Melanocyte of skin (primary cell): ENCODE measurements at places on chromosomes 7 and 10. TPM values are rescaled to one million over a fixed set of nuclear protein-coding genes. Genes with fewer than 3 reads are reported as not detected.

Gene SPDYE9
- not detected in 2 replicates for total RNA-seq

Gene IL2RA
- total RNA-seq, result not detected in 2 replicates

Gene BLNK
- not detected in 2 replicates for total RNA-seq

Gene CACNA2D1
- total RNA-seq, result 16.3 and 23.4 TPM in 2 replicates

Gene GIMAP2
- total RNA-seq, result 2.1 and 5.5 TPM in 2 replicates

Gene ACTL6B
- not detected in 2 replicates for total RNA-seq

Gene GPR26
- not detected in 2 replicates for total RNA-seq

Gene HIF1AN
- total RNA-seq, result 7.9 and 17.4 TPM in 2 replicates

Gene CCDC172
- total RNA-seq, result not detected in 2 replicates

Gene ANKRD61
- total RNA-seq, result not detected in 2 replicates

Gene KIF20B
- 12.7 and 13.8 TPM in 2 replicates for total RNA-seq

Gene NODAL
- total RNA-seq, result not detected in 2 replicates

Gene ADARB2
- 0.36 TPM in 1 of 2 replicates, not detected in the other for total RNA-seq

Gene GCK
- total RNA-seq, result not detected in 2 replicates

Gene STOX1
- under 0.01 and 0.15 TPM in 2 replicates for total RNA-seq

Gene ATG9B
- total RNA-seq, result under 0.01 TPM in 1 of 2 replicates, not detected in the other

Gene TMEM176A
- total RNA-seq, result not detected in 2 replicates

Gene DNAJB6
- 54.7 and 83.6 TPM in 2 replicates for total RNA-seq

Gene ARID5B
- 40.4 and 45.0 TPM in 2 replicates for total RNA-seq

Gene MICU1
- 39.3 and 40.9 TPM in 2 replicates for total RNA-seq

Gene NMT2
- 29.4 and 31.7 TPM in 2 replicates for total RNA-seq

Gene GIMAP7
- not detected in 2 replicates for total RNA-seq

Gene GJD4
- not detected in 2 replicates for total RNA-seq

Gene ADAM8
- total RNA-seq, result 0.73 and 1.0 TPM in 2 replicates

Gene C10orf88
- total RNA-seq, result 6.2 and 8.0 TPM in 2 replicates

Gene HYAL4
- total RNA-seq, result not detected in 2 replicates

Gene CPA2
- not detected in 2 replicates for total RNA-seq

Gene SLC13A4
- not detected in 2 replicates for total RNA-seq

Gene ITGB8
- 351 and 429 TPM in 2 replicates for total RNA-seq

Gene LOXL4
- 0.33 and 1.1 TPM in 2 replicates for total RNA-seq

Gene GOLGA7B
- total RNA-seq, result 5.4 and 7.7 TPM in 2 replicates

Gene NEUROD6
- total RNA-seq, result not detected in 2 replicates

Gene CPXM2
- total RNA-seq, result 4.7 and 7.9 TPM in 2 replicates

Gene TMEM139
- total RNA-seq, result 0.36 TPM in 1 of 2 replicates, not detected in the other

Gene SRRM3
- total RNA-seq, result 1.00 and 1.5 TPM in 2 replicates

Gene PMS2
- 27.2 and 35.3 TPM in 2 replicates for total RNA-seq

Gene SPDYE2B
- not detected in 2 replicates for total RNA-seq

Gene GSTO2
- 1.7 and 2.5 TPM in 2 replicates for total RNA-seq

Gene ZNF727
- total RNA-seq, result under 0.01 TPM in 1 of 2 replicates, not detected in the other

Gene ICA1
- total RNA-seq, result 10.3 and 12.4 TPM in 2 replicates
